ENCODE measurements at places on chromosomes 11 and 22.

DNA sequence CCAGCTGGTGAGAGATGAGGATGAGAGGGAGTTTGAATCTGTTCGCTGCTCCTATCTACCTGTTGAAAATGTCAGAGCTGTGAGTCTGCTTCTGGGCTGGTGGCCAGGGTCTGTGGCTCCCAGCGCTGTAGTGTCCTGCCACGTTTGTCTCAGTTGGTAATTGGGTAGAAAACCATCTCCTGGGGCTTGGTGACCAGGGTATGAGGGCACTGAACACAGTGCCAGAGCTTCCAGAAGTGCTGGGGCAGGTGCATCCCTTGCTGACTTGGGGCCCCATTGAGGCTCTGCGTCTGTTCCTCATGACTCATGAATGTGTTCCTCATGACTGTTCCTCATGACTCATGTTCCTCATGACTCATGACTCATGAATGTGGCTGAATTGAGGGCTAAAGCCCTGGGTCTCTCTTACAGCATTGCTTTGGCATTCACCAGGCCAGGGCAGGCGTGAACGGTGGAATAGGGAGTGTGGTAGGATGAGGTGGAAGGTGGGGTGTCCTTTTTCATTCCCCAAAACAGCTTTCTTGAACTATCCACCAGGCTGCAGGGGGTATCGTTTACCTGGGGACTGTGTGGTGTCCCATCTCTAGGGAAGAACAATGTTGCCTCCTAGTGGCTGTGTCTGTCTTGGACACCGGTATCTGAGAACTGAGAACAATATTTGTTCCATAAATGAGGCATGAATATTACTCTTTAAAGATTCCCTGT is 139.5 kb downstream of the COMMD9 start:
- DNase-seq, result no peak

DNA sequence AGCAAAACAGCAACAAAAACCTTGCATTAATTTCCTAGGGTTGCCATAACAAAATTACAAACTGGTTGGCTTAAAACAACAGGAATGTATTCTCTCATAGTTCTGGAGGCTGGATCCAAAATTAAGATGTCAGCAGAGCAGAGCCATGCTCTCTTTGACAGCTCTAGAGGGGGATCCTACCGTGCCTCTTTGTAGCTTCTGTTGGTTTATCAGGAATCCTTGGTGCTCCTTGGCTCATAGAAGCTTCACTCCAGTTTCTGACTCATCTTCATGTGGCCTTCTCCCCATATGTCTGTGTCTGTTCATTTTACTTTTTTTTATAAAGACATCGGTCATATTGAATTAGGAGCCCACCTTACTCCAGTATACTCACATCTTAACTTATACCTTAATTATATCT is 90.5 kb upstream of the POU2AF2 start:
- no peak for DNase-seq

GRCh38 chr22:19755722-19756287 is 4.8 kb upstream of the TBX1 start:
- no peak for DNase-seq

DNA sequence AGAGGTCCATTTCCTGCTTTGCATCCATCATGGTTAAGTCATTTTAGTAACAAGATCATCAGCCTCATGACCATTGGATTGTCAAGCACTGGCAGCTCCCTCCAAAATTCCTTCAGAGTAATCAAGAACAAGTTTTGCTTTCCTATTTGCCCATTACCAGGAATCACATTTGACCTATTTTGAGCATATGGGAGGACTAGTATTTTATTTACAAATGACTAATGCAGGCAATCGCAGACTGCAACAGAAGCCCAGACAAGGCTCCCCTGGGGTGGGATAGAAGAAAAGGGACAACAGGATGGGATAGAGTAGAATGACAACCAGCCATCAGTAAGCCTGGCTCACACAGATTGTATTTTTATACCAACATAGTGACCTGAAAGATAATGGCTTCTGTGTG is 9.1 kb downstream of the MMP10 start:
- no peak for DNase-seq

DNA sequence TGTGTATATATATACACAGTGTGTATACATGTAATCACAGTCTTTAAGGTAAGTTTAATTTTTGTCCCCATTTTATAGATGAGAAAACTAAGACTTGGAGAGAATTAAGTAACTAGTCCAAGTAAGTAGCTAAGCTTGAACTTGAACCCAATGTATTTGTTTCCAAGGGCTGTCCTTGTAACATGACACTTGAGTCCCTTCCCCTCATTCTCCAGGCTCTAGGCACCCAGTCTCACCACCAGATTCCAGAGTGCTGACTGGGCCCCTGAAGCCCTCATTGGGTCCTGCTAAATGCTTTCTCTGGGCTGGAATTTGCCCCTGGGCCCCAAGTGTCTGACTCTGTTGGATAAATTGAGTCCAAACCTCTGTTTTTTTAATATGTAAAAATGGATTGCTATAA is 45.5 kb downstream of the ADM start:
- no peak for DNase-seq

DNA sequence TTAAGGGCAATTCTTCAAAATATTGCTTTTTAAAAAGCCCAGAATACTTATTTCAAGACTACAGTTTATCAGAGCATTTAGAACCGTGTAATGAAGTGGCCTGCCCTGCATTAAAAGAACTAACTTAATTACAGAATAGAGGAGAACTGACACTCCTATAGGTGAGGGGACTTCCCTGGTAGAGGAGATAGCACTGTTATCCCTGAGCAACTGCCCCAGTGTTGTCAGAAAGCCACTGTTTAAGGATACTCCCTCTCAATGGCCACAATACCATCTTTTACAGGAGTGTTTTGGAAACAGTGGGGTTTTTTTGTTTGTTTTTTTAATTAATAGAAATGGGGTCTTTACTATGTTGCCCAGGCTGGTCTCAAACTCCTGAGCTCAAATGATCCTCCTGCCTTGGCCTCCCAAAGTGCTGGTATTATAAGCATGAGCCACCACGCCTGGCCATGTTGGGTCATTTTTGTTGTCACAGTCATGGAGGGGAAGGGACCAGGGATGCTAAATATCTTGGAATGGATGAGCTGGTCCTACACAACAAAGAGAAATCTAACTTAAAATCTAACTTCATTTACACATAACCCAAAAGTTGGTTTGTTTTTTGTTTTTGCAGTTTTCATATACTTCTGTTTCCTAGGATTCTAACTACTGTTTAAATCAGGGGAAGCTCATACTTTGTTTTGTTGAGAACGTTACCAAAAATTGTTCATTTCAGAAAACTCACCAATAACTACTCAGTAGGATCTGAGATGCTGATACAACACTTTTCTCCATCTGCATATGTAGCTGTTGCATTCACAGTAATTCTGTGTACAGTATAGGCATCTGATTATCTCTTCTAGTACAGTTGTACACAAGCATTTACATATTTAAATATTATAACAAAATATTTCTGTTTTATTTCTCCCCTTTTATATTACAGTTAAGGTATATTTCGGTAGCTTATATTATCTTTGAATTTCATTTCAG is 8.1 kb downstream of the RPL27A start:
- no peak for DNase-seq

DNA sequence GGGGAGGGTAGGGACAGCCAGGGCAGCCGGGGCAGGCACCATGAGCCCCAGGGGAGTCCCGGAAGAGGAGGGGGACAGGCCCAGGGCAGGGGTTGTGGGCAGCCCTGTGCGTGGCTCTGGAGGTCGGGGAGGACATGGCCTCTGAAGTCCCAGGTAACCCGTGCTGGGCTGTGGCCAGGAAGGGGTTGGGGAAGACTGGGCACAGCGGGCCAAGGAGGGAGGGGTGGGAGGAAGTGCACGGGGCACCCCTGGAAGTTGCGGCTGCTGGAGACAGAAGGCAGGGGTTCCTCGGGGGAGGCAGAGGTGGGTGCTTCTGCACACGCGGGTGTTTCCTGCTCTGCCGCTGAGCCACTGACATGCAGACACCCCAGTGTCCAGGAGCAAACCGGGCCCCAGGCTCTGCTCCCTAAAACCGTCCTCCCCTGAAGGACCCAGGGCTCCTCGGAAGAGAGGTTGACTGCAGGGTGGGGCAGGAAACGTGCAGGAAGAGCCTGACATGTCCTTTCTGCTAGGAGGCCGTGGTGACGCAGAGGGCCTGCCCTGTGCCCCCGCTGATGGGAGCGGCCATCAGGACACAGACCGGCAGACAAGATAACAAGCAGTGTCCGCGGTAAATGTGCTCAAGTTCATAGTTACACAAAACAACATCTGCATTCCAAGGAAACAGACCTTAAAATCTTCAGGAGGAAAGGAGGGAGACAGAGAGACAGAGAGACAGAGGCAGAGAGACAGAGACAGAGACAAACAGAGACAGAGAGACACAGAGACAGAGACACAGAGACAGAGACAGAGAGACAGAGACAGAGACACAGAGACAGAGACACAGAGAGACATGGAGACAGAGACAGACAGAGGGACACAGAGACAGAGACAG is 5.7 kb downstream of the TNNI2 start:
- DNase-seq, result no peak

GRCh38 chr11:63775191-63775590 is 6.6 kb upstream of the ZFTA start:
- no peak for DNase-seq

DNA sequence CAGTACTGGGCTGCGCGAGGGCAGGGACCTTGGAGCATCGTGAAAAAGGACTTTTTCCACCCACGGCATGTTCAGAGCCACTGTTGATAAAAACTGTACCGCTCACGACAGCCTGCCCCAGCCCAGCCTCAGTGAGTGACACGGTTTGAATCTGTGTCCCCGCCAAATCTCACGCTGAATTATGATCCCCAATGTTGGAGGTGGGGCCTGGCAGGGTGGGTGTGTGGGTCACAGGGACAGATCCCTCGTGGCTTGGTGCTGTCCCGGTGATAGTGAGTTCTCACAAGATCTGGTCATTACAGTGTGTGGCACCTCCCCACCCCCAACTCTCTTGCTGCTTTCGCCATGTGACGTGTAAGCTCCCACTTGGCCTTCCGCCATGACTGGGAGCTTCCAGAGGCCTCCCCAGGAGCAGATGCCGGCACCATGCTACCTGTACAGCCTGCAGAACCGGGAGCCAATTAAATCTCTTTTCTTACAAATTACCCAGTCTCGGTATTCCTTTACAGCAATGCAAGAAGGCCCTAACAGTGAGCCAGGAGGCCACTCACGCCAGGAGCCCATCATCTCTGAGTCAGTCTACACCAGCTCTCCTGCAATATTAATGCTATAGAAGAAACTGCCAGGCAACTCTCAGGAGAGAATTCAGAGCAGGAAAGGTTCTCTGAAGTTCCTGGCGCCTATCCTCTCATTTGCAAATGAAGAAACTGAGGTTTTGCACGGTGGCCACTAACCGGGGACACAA is 1.3 kb downstream of the TOLLIP start:
- no peak for DNase-seq

DNA sequence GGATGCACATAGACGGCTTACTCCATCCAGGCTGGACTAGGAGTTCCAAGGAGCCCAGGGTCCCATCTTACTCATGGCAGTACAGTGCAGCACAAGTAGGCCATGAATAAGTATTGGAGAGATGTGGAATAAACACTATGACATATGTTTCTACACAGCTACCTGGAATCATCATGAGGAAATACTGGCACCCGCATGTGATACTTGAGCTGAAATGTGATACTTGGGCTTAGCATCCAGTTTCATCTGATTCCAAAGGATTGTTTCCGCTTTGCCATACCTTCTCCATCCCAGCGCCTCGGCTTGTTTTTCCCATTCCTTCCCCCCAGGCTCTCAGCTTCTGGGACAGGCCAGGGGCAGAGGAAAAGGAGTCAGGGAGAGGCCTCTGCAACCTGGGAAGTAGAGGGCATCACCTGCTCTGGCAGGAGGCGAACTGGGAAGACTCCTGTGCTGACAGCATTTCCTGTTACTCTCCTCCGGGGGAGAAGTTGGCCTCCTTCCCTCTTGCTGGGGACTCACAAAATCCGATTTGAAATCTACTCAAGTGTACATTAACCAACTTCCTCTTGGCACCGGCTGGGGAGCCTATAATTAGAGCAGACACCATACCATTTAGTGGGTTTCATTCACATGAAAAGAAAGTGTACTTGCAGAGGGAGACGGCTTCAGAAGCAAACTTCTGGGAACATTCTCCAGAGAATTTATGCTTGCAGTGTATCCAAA is 187.8 kb downstream of the MIAT start:
- DNase-seq, result peak; percentile 27

DNA sequence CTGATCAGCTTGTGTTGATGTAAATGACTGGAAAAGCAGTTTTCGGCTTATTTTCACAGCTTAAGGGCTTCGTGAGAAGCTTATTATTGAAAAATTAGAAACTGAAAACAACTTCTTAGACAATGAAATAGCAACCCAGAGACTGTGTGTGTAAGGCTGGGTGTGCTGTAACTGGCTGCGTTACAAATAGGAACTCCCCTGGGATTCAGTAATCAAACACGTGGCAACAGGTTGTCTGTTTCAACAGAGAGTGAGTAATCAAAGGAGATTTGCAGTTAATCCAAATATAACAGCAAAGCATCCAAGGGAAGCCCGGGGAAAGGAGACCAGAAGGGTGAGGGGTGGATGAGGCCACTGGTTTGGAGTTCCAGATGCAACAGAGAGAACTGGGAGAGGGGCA is 19.2 kb downstream of the NTM start:
- DNase-seq, result no peak

GRCh38 chr11:112993808-112994207 is 32.6 kb downstream of the NCAM1 start:
- DNase-seq, result no peak

DNA sequence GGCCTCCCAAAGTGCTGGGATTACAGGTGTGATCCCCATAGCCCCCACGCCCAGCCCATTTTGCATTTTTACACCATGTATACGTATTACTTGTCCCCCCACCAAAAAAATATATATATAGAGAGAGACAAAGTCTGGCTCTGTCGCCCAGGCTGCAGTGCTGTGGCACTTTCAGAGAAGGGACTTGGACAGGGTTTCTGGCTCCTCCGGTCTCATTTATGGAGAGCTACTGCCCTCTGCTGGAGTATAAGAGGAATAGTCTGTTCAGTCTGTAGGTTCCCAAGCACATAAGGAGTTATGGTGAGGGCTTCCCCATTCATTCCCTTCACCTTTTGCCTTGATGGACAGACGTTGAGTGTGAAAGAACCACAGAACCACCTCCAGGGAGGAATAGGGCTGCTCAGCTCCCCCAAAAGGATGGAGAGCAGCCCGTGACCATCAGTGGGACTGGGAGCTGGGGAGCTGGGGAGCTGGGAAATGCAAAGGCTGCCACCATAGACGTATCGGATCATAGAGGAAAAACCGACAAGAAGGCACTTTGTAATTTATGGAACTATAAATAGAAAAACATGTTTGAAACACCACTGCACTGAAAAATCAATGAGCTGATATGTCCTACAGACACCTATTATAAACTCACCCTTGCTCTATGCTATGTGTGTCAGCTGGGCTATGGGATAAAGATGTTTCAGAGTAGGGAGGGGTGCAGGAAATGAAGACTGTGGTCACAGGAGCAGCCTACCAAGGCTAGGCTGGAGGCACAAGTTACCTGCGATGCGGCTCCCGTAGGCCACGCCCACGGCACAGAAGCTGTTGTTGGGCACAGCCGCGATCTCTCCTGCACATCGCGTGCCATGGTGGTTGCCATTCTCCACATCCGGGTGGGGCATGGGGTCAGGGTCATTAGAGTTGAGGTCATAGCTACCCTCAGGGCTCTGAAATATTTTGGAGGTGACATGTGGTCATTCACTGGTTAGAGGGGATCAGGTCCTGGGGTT is 5.2 kb downstream of the PCSK7 start:
- peak; percentile 58 for DNase-seq
